ENCODE measurements at places on chromosomes 13 and 19.

DNA sequence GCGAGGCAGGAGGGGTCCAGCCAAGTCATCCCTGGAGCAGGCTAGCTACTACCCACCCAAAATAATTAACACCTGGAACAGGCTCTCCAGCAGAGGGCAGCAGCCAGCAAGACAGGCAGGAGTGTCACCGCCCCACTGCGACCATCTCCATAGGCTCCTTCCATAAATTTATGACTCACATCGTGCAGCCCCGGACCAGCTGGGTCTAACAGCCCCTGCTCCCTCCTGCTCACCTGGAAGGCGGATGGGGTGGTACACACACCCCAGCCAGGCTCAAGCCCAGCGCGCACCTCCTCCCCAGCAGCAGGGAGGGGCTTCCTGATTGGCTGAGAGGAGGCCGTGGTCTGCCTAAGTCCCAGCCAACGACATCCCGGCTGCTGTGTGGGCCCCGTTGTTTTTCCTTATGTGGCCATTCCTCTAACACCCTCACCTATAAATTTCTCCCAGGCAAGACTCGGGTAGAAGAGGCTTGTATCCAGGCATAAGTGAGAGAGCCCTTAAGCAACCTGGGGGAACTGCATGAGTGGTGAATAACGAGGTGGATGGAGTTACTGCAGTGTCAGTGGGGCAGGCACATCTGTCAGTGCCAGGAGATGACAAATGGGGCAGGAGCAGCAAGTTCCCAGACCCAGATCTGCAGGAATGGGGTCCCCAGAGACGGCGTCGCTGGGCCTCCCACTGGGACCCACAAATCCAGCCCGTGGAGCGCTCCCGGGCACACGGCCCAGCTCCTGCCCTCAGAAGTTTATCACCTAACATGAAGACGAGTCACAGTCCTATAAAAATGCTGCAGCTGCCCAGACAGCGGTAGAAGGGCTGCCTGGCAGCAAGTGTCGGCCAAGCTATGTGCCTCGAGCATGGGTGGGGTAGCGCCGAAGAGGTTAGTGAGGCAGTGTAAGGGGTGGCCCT lies 43.1 kb downstream of the CEBPG start:
- peak; percentile 29 for DNase-seq

DNA sequence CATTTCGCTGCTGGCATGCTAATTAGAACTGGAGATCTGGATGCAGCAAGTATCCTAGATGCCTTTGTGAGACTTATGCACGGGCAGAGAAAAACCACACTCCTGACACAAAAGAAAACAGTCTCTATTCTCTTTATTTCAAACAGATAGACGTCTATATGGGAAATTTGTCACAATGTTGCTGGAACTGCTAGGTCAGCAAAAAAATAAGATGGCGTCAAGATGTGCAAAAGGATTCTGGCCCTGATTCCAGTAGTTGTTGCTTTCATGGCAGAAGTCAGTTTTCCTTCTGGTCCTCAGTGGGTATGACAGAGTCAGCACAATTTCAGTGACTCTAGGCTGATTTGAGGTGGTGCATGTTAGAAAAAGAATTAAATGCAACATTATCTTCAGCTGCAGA lies 1068.0 kb downstream of the SLITRK5 start:
- DNase-seq, result no peak

- peak; percentile 35 for DNase-seq
These were observed 1.4 kb downstream of the SH2D3A start for GRCh38 chr19:6765738-6766356.

GRCh38 chr13:23180711-23181110 lies at the start of gene SGCG:
Gene SGCG (plus strand): TSS chr13:23180979. CDS start chr13:23203695, 22,716 bp downstream.
- DNase-seq, result no peak

- no peak for DNase-seq
These were observed 20.7 kb downstream of the ZNF14 start for GRCh38 chr19:19711934-19712828.

GRCh38 chr19:52099497-52100138 lies 4.1 kb upstream of the ZNF841 start:
- no peak for DNase-seq

- DNase-seq, result peak; percentile 91
These were observed 47.5 kb downstream of the SPATA13 start for GRCh38 chr13:24207841-24208667.

DNA sequence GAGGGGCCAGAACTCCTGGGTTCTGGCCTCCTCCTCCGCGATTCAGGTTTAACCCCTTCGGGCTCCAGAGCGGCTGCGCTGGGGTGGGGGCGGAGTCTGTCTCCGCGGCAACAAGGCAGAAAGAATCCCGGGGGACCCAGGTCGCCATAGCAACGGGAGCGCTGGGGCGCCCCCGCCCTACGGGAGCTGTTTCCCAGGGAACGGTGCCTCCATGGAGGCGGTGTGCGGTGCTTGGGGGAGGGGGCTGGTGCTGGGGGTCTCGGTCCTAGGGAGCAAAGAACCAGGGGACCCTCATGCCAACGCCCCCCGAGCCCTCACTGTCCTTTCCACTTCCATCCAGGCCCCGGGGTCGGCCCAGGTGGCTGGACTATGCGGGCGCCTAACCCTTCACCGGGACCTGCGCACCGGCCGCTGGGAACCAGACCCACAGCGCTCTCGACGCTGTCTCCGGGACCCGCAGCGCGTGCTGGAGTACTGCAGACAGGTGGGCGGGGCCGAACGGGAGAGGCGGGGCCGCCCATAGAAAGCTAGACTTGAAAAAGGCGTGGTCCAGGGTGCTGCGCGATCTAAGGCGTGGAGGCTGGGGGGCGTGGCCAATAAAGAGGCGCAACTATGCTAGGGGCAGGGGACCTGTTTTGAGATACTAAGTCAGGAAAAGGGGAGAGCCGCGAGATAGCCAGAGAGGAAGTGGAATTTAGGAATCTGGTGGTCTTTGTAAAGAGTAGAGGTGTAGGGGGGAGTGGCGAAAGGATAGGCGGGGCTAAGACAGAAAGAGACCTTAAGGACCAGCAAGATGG lies 1.2 kb downstream of the APLP1 start:
- DNase-seq, result peak; percentile 81

- no peak for DNase-seq
These were observed 527 bp downstream of the PODNL1 start for GRCh38 chr19:13937479-13938300.

DNA sequence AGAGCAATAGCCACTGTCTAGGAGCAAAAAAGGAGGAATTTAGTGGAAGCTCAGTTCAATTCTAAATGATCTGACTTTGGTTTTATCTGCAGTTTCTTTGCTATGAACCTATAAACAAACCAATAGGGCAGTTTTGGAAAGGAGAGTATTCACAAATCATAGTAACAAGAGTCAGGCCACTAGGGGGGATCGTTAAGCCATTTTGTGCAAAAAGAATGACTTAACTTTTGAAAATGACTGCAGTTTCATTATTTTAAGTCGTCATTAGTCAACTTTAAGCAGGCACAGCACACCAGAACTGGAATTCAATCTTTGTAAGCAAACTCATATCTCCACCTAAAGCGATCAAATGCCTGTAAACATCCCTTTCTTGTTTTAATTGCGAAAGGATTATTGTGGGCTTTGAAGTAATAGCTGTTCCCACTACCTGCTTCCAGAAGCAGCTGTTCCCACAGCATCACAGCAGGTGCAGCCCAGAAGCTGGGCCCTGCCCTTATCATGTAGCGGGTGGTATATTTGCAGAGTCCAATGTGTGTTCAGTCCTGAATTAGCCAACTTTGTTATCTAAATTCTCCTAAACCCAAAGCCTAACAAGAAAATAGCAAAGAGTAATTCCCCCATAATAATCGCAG lies 51.5 kb downstream of the SOX21 start:
- DNase-seq, result no peak

- DNase-seq, result no peak
These were observed 6.0 kb downstream of the ZNF57 start for GRCh38 chr19:2906631-2907195.

- DNase-seq, result no peak
These were observed 204.8 kb downstream of the MYO16 start for GRCh38 chr13:108834193-108834592.

GRCh38 chr13:42623916-42624315 lies 50.0 kb downstream of the TNFSF11 start:
- no peak for DNase-seq

DNA sequence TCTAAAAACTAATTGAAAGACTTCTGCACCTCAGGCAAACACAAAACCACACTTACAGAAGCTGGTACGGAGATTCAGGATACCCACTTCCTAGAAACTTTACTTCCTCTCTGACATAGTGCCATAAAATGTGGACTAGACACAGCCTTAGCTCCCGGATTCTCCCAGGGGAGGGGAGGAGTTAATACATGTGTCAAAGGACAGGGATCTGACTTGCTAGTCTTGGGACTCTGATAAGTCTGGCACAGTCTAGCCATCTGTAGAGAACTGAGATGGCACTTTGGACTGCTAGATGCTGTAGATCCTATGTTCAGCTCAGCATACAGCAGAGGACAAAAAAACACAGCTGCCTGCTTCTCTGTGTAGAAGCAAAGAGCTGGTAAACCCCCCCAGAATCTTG lies 769.8 kb upstream of the MIR17HG start:
- DNase-seq, result no peak

DNA sequence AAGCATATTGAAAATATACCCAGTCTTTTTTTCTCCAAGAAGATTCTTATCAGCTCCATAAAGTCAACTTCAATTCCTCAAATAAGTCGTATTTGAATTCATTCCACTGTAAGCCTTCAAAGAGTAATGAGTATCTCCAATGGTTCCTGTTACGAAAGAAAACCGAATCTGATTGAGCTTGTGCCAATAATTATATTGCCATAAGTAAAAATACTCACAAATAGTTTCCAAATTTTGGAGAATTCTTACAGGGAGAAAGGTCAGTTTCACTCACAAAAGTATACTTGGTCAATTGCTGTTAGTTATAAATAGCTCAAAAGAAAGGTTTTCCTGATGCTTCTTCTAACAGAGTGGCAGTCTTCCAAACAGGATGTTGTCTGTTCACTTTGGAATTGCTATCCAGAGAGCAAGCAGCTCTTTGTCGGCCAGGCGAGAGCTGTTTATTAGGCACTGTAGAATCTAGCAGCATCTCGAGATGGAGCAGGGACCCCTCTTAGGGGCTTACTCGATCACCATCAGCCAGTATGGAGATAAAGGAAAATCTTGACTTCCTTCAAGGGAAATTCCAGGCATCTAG lies 13.5 kb downstream of the ERICH4 start:
- DNase-seq, result no peak

DNA sequence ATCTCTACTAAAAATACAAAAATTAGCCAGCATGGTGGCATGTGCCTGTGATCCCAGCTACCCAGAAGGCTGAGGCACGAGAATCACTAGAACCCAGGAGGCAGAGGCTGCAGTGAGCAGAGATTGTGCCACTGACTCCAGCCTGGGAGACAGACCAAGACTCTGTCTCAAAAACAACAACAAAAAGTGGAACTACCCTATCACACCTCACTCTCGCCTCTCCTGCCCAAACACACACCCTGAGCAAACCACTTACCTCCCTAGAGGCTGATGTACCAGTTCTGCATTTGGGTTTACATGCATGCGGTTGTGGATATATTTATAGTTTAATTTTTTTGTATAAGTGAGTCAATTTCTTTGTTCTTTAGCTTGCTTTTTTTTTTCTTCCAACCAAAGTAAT lies 7.7 kb upstream of the PTOV1 start:
- no peak for DNase-seq

DNA sequence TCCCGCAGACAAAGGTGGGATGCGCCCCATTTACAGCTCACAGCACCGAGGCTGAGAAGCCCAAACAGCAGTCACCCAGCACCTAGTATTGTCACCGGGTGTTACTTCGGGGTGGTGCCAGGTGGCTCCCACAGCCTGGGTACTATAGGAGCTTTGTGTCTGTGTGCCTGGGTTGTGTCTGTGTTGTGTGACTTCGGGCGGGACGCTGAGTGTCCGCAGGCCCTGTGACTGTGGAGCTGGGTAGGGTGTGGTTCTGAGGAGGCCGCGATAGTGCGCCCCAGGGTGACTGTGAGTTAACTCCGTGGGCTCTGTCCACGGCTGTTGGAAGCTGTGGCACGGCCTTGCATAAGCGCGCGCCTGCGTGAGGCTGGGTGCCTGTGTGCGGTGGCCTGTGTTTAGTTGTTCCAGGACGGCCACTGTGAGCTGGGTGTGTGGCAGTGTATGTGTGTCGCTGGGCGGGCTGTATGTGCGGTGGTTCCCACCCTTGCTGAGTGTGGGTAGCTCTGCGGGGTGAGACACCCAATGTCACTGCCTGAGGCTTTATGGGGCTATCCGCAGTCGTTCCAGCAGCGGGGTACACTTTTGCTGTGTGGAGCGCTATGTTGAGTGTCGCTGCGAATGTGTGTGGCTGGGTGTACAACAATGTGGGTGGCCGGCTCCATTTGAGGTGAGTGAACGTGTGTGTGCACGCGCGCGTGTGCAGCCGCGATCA lies 559 bp upstream of the SSBP4 start:
- DNase-seq, result no peak

DNA sequence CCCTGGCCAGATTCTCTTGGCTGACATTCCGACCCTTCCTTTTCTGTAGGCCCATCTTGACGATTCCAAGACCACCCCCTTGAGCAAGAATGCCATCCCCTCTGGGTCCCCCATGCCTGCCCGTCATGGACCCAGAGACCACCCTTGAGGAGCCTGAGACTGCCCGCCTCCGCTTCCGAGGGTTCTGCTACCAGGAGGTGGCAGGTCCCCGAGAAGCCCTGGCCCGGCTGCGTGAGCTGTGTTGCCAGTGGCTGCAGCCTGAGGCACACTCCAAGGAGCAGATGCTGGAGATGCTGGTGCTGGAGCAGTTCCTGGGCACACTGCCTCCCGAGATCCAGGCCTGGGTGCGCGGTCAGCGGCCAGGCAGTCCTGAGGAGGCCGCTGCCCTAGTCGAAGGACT lies 978 bp downstream of the ZNF446 start:
- DNase-seq, result no peak

- DNase-seq, result no peak
These were observed 651.2 kb downstream of the SLITRK6 start for GRCh38 chr13:85148009-85148408.

DNA sequence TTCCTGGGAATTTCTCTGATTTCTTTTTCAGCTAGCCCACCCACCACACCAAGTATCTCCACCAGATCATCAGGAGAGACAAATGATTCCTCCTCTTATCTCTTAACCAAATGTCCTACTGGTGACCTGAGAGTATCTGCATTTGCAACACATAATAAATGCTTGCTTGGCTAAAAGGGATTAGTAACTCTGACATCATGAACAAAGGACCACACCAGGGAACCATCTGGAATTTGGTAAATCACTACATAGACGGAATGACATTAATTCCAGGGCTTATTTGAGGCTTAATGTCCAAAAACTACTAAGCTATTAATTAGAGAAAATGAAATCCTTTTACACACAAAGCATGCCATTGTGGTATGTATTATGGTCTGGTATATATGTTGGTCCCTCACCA lies 139.0 kb downstream of the RAP2A start:
- DNase-seq, result no peak

- no peak for DNase-seq
These were observed 21.7 kb downstream of the MRPS31 start for GRCh38 chr13:40749327-40749726.

- no peak for DNase-seq
These were observed 479.1 kb downstream of the FOXO1 start for GRCh38 chr13:40187324-40187795.

- DNase-seq, result no peak
These were observed 13.6 kb downstream of the EPN1 start for GRCh38 chr19:55688422-55689218.

Data from kidney glomerular epithelial cell (primary cell).